ENCODE measurements at places on chromosomes 5 and 9.

DNA sequence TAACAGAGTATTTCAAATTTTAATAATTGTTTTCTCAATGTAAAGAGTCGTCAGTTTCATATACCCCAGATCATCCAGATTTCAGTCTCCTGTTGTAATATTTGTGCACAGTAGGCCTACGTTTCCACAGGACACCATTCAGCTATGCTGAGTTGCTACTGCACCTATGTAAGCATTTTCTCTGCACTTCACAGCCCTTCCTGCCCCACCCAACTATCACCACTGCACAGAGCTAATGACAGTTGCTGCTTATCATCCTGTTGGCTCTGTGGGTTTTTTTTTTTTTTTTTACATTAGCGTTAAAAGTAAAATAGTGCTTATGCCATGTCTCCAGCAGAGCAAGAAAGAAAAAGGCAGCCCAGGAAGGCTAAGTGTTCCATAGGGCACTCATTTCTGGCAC, 5.9 kb upstream of the PRKACG start:
- peak; percentile 49 for DNase-seq

DNA sequence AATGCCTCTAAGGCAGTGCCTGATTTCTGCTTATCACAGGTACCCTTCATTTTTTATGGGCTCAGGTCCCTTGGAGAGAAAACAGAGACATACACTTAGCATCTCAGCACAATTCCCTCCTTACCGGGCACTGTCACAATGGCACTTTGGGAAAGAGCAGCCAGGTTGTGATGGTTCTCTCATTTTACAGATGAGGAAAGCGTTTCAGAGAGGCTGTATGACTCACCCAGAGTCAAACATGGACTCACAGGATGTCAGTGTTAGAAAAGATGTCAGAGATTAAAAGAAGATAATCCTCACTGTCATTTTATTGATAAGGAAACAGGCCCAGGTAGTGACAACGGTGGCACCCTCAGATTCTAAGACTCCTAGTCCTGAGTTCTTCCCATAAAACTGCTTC, 12.0 kb upstream of the SLC31A2 start:
- no peak for DNase-seq

DNA sequence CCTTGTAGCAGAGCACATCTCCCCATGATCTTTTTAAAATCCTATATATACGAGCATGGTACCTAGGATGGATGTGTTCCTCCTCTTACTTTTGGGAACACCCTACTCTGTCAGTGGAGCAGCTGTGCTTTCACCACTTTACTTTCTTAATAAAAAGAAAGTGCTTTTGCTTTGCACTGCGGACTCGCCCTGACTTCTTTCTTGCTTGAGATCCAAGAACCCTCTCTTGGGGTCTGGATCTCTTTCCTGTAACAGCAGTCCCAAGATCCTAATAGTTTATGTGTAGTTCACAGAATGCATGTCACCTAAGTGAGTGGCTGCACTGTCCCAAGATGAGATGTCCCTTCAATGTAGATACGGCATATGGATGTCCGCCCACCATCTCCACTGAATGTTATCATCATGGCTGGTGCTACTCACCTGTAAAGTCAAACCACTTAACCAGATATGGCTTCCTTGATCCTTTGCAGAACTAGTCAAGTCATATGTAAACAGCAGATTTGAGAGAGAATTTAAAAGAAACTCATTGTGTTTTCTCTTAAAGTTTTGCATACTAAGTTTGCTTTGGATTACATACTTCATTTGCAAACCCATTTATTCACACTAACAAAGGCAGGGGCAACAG, 1.9 kb downstream of the FGF1 start:
- no peak for DNase-seq

GRCh38 chr5:130652176-130652575, 512.9 kb downstream of the HINT1 start:
- DNase-seq = no peak

GRCh38 chr5:112356178-112356956, 62.7 kb downstream of the EPB41L4A start:
- no peak for DNase-seq

- DNase-seq = no peak
Observed at GRCh38 chr9:125296843-125297372, 35.3 kb downstream of the GAPVD1 start.

- DNase-seq = no peak
Observed at GRCh38 chr9:2158766-2159430, 143.8 kb downstream of the SMARCA2 start.

DNA sequence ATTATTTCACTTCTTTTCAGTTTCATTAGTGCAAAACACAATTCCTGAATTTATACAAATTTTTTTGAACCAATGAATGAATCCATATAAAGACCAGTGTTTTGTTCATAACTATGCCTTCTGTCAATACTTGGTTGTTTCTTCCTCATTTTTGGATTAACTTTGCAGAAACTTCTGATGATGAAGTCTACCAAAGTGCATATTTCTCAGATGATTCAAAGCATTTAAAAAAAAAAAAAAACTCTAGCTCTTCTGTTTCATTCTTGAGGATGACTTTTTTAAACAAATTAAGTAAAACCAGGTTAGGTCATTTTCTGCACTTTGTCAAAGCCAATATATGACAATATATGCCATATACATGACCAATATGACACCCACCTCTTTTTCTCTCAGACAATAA, 92.6 kb downstream of the CHSY3 start:
- no peak for DNase-seq

DNA sequence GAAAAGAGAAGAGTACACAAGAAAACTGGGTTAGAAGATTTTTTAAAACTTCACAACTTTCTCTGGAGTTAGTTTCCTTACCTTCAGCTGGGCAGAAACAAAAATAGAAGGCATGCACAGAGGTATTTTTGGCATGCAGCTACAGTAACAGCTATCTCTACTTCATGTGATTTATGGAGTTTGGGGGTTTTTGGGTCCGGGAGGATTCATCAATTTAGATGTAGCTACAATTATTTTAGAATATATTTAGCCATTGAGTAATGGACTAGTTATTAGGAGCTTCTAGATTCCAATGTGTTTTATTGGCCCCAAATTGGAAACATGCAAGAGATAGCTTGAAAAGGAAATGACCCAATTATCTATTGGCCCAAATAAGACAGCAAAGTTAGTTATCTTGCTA, 91.6 kb upstream of the TNFAIP8 start:
- DNase-seq = no peak

- DNase-seq = no peak
Observed at GRCh38 chr9:101054657-101055056, 26.1 kb downstream of the PLPPR1 start.

DNA sequence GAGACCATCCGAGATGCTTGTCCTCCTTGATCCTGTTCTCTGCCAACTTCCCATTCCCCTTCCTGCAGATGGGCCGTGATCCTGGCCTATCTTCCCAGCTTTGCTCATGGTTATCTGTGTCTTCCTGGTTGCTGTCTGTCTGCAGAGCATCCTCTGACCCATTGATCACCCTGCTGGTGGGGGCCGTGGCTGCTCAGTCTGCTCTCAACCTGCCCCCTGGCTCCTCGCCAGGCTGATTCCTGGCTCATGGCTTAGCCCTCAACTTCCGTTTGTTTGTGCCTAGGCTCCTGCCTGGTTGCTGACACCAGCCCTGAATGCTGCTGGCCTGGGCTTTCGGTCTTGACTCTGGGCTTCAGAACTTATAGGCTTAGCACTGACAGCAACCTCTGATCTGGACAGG, 67.1 kb upstream of the SMIM15 start:
- DNase-seq = no peak

DNA sequence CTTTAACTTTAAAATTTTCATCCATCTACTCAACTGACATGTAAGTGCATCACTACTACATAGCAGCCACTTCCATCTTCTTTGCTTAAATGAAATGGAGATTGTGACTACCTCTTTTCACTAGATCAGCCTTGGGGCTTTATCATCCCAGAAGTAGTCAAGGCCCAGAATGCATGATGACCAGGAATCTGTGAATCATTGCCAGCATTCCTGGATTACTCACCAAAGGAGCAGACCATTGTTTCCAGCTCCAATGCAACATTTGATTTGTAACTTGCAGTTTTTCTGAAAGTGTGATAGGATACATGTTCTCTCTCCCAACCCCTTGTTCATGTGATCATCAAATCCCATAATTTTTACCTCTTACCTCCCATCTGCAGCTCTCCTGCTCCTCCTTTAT, 65.1 kb downstream of the PLPPR1 start:
- DNase-seq = no peak

GRCh38 chr5:91433861-91434260, 50.7 kb upstream of the ARRDC3 start:
- no peak for DNase-seq

- DNase-seq = no peak
Observed at GRCh38 chr9:76876098-76876497, 29.8 kb downstream of the PRUNE2 start.

- no peak for DNase-seq
Observed at GRCh38 chr9:82613498-82613897, 449.4 kb downstream of the RASEF start.
